GM12891 (cell line): ENCODE measurements at places on chromosomes 7 and 10.

- DNase-seq, result no peak
These were observed 1252.2 kb downstream of the REEP3 start for GRCh38 chr10:64773357-64773756.

DNA sequence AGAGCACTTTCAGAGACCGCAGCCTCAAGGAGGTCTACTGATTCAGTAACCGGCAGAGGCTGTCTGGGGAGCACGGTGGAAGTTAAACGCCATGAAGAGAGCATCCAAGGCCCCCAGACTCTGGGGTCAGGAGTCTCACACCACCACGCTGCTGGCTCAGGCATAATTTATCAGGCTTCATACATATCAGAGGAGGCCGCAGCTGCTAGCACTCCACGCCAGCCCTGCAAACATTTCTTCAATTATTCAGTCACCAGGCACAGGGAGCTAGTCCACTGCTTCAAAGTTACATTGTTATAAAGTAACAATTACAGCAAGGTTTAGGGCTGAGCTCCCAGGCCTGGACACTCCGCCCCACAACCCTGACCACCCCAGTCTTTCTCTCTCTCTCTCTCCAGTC, 97.8 kb downstream of the PAXIP1 start:
- DNase-seq, result no peak

- no peak for DNase-seq
These were observed 79.8 kb upstream of the CCDC71L start for GRCh38 chr7:106740806-106741205.

DNA sequence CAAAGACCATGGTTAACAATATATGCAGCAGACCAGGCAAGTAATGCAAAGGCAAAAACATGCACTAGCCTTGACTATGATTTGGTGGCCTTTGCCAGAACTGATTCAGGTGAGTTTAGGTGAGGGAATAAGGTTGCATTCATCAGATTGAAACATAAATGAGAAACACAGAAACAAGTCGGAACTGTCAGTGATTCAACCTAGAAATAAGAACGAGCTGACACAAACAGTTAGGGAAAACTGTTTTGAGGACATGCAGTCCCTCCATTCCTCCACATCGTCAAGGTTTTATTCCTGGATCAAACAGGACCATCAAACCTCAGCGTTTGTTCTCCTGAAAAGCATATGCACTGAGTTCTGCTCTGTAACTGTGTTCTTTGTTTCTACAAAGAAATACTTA, 1.8 kb downstream of the ZNF248 start:
- no peak for DNase-seq

- DNase-seq, result no peak
These were observed 238.4 kb upstream of the ZMIZ1 start for GRCh38 chr10:78830062-78830975.

GRCh38 chr10:12264204-12264940, 68.4 kb downstream of the CDC123 start:
- peak; percentile 78 for DNase-seq

GRCh38 chr10:44809647-44810046, 101.5 kb upstream of the TMEM72 start:
- DNase-seq, result no peak

DNA sequence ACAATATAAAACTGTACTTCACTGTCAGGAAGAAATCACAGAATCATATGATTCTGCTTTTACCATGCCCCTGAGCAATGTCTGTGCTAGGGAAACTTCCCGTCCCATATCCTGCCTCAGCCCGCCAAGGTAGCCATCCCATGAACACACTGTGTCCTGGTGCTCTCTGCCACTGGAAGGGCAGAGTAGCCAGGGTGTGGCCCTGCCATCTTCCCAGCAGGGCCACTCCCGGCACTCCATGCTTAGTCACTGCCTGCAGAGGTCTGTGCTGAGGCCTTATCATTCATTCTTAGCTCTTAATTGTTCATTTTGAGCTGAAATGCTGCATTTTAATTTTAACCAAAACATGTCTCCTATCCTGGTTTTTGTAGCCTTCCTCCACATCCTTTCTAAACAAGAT, 31.8 kb downstream of the AP3M1 start:
- no peak for DNase-seq

GRCh38 chr7:28558236-28558635, 145.9 kb downstream of the CREB5 start:
- DNase-seq, result no peak

DNA sequence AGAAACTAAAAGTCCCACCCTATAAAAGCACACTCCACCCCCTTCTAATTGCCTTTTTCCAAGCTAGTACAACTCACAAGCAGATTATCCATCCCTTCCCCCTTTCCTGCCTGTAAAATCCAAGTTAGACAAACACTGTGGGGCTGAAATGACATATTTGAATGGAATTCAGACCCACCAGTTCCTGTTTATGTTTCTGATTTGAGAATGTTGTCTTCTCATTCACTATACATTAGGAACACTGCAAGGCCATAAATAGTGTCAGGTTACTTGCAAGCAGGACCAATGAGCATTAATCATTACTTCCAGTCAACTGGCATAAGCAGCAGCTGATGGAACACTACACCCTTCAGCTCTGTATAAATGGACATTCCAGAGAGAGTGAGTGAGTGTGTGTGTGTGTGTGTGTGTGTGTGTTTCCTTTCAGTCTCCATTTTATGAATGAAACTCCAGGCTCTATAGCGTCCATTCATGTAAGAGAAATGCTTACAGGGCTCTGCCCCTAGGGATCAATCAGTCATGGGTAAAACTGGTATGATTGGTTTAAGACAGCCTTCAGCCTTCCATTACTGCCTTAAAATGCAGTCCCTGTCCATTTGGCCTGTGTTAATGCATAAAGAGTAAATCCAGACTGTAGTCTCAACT, 69.3 kb downstream of the ETV1 start:
- DNase-seq, result no peak

- DNase-seq, result no peak
These were observed 76.1 kb downstream of the BICC1 start for GRCh38 chr10:58588673-58589265.

DNA sequence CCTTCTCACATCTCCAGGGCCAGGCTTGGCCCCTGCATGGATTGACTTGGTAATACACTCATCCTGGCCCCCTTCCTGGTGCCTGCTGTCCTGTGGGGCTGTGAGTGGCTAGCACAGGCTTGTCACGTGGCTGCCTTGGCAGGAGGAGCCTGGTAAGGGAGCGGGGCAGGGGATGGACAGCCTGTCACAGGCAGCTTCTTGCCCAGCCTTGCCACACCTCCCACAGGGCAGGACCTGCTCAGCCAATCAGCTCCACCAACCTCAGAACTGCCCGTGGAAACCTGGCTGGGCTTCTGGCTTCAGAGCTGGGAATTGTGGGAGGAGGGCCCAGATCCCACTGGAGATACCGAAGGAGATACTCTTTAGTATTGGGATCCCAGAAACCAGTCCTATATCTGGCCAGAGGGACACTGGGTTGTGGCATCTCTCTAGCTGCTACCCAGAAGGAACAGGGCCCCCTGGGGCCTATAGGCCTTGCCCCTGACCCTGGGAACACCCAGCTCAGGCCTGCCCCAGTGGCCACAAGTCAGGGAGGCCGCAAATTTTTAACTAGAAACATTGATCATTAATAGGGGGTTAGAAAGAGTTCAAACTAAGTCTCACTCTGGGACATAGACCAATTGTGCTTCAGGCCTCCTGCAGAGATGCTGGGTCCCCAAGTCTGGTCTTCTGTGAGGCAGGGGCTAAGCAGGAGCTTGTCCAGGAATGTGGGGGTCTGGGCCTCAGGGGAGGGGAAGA, at the start of gene HOGA1:
Gene HOGA1, plus strand, starts transcription at position 330 of the 738 bp plus-strand sequence. Its CDS starts 315 bp downstream, at position 645.
- DNase-seq, result no peak

GRCh38 chr7:156790264-156790663, 102.7 kb downstream of the LMBR1 start:
- no peak for DNase-seq

- no peak for DNase-seq
These were observed 281.6 kb upstream of the KLF14 start for GRCh38 chr7:131015657-131015958.

DNA sequence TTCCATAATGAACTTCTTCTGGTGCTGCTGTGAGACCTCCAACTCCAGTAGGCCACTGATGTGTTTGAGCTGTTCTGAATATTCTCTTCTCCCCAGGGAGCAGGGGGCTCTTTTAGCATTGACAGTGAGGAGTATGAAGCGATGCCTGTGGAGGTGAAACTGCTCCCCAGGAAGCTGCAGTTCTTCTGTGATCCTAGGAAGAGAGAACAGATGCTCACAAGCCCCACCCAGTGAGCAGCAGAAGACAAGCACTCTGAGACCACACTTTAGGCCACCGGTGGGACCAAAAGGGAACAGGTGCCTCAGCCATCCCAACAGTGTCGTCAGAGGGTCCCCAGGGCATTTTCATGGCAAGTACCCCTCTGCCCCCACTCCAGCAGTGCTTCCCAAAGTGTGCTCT, 49.3 kb downstream of the DENND11 start:
- no peak for DNase-seq

DNA sequence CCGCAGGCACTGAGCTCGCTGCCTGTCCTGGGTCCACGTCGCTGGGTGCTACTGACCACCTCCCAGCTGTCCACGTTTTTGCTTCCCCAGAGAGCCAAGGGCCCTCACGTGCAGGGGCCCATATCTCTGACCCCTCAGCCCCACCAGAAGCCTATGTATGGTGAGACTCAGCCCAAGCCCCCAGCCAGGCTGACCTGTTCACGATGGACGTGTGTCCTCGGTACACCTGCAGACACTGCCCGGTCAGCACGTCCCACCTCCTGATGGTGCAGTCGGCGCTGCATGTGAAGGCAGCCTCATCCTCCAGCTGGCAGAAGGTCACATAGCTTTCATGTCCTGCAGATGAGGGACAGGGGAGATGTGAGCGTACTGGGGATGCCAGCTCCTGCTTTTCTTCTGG, 9.9 kb downstream of the WDR86 start:
- peak; percentile 9 for DNase-seq

GRCh38 chr7:6628045-6628444, 9.1 kb upstream of the ZNF316 start:
- no peak for DNase-seq

GRCh38 chr10:28841625-28842024, 164.3 kb downstream of the BAMBI start:
- no peak for DNase-seq

- DNase-seq, result no peak
These were observed 60.3 kb downstream of the USP6NL start for GRCh38 chr10:11551104-11551503.

GRCh38 chr7:73779517-73779916, 9.4 kb upstream of the CLDN3 start:
- DNase-seq, result no peak

DNA sequence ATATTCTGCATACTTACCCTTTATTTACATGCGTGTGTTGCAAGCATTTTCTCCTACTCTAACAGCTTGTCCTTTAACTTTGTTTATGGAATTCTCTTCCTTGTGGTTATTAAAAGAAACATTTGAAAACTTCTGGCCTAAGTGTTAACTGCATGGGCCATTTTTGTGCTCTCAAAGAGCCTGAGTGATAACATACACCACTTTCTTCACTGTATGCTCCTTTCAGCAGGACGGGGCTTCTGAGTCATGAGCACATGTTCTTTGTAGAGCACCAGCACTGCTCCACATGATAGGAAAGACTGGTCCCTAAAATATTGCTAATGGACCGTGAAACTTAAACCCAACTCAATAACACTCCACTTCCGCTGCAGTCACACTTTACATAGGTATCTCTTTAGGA, 1093.6 kb upstream of the GHITM start:
- no peak for DNase-seq

- no peak for DNase-seq
These were observed 101.4 kb downstream of the WDR37 start for GRCh38 chr10:1157615-1157933.

DNA sequence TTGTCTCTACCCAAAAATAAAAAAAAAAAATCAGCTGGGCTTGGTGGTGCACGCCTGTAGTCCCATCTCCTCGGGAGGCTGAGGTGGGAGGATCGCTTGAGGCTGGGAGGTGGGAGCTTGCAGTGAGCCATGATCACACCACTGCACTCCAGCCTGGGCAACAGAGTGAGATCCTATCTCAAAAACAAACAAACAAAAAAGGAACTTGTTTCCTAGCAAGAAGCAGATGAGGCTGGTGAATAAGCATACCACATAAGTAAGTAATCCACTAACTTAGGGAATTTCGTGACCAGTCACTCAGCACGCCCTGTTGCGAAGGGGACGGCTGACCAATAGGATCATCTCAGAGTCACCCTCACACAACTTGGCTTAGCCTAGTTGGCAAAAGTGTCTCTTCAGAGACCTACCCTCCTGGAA, 64.6 kb downstream of the CUX1 start:
- DNase-seq, result no peak

DNA sequence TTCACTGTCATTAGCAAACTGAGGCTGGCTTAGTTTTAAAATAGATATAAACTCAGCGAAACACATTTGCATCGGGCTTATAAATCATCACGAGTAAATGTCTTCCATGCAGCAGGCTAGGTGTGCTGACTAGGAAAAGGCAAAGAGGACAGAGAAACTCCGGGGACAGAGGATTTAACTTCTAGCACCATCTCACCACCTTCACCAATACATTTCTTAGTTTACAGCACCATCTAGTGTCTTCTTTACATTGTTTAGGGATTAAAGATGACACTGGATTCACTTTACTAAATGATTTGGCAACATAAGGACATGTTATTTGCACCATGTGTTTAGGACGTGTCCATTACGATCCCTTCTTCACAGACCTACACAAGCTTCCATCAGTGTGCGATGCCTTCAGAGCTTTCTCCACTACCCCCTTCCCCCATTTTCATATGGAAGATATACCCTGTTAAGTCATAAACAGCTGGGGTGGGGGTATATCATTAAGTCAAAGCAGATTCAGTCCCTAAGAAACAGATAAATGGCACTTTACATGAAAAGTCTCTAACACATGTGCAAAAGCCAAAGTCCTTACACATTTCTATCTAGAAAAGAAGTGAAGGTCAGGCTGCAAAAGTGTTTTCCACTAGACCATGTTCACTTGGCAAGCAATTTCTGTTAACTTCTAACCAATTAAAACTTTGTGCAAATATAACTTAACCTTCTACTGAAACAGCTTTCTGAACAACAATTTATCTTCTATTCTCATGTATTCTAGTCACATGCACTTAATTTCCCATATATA, 103.3 kb downstream of the GRB10 start:
- no peak for DNase-seq

- no peak for DNase-seq
These were observed 7.9 kb downstream of the EIF3B start for GRCh38 chr7:2362385-2363088.

DNA sequence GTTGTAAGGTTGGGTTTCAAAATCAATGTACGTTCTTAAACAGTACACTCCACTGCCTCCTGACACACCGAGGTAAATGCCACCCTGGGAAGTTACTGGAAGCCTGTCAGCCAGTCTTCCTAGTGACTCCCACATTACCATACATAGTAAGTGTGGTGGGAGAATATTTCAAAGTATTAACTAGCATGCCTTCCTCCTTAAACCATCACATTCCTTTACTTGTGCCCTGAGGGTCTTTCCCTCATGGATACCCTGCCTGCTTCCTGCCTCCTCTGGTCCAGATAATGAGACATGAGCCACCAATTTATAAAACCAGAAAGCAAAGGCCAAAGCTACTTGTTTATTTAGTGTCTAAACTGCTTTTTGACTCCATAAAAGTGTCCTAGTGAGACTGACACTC, 23.3 kb upstream of the SORCS3 start:
- DNase-seq, result no peak

GRCh38 chr10:76085817-76086167, 654.4 kb downstream of the LRMDA start:
- no peak for DNase-seq

- no peak for DNase-seq
These were observed 17.0 kb upstream of the C10orf105 start for GRCh38 chr10:71736570-71736952.
